Stimulated activated CD4-positive, alpha-beta T cell treated with anti-CD3 and anti-CD28 coated beads, Interleukin-1b, Interleukin-23, amount 100 ng/mL, for 48 hours (primary cell): ENCODE measurements at places on chromosomes 6 and 20.

DNA sequence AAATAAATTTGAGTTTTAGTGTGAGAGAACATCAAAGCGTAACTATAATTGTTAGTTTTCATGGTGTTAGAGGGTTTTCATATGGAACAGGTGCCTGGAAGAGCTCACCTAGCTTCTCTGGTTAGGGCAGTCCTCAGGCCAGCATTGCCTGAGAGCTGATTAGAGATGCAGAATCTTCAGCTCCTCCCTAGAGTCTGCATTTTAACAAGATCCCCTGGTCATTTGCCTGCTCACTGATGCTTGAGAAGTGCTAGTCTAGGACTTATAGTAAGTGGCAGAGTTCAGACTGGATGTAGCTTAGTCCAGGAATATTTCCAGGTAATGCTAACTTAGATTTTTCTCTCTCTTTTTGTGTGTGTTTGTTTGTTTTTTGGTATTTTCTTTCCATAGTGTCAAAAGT lies 21.7 kb upstream of the SMIM26 start:
- DNase-seq, result no peak

- DNase-seq, result no peak
Measured at GRCh38 chr20:43569282-43569681, 10.5 kb downstream of the SGK2 start.

GRCh38 chr6:168016176-168016620 lies 18.7 kb downstream of the KIF25 start:
- DNase-seq, result no peak

- no peak for DNase-seq
Measured at GRCh38 chr6:11971154-11971553, 41.0 kb upstream of the HIVEP1 start.

- DNase-seq, result no peak
Measured at GRCh38 chr20:41567615-41568014, 50.6 kb downstream of the CHD6 start.

DNA sequence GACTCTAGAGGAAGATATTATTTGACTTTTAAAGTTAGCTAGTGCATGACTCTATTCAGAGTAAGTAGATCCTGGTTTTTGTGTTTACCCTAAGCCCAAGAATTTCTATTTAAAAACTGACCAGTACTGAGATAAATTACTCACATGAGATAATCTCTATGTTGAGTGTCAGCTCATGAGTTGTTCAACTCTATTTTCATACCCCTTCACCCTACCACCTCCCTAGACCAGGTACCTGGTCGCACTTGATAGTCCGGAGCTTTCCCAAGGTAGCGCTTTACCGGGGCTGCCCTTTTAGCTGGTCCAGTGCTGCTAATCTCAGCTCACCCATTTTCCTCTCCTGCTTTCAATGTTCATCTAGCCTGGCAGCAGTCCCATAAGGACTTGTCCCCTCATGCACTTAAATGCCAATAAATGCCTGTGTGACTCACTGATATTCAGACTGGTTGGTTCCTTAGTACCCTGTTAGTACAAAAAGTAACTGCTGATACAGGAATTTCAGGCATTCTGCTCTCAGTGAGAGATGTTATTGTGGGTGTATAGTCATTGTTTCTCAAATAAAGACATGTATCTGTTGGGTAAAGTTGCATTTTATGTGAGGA lies 503.9 kb downstream of the ADGRB3 start:
- no peak for DNase-seq

DNA sequence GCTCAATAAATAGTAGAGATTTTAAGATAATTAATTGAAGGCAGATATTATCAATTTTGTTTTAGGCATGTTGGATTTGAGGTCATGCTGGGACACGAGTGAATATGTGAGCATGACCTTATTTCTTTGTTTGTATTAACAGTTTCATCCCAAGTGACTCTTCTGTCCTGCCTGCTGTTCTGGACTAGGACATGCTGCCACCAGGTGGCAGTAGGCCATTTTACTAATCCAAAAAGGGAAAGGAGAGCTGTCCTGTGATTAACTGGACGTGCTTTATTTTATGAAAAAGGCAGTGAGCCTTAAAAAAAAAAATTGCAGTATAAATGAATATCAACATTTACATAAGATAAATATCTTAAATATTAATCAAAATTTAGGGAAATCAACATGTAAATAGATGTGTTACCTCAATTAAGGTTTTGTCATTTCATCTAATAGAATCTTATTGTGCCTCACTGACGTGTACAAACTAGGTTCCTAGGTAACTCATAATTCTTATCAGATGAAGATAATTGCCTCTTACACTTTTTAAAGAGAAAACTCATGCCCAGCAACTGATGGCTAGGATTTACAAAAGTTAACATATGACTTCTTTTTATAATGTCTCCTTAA lies 49.8 kb downstream of the FRK start:
- DNase-seq, result peak; percentile 29

DNA sequence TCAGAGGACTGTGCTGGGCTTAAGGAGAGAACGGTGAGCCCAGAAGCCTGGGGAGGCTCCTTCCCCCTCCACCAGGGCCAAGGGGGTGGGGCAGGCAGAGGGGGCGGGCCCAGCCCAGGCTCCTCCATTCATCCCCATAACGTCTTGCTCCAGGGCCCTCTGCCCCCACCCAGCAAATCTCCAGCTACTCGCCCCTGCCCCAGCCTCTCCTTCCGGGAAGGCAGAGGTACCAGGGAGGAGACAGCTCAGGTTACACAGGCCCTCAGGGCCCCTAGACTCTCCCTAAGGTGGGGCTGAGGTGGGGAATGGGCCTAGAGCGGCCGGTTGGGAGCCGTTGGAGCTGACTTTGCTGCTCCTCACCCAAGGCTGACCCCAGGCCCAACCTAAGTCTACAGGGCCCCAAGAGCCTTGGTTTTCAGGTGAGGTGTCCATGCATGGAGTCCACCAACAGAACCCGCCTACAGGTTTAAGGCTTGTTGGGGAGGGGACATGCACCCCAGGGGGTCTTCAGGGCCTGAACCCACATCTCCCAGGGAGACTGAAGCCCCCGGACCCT lies 1.2 kb downstream of the LAMA5 start:
- no peak for DNase-seq

DNA sequence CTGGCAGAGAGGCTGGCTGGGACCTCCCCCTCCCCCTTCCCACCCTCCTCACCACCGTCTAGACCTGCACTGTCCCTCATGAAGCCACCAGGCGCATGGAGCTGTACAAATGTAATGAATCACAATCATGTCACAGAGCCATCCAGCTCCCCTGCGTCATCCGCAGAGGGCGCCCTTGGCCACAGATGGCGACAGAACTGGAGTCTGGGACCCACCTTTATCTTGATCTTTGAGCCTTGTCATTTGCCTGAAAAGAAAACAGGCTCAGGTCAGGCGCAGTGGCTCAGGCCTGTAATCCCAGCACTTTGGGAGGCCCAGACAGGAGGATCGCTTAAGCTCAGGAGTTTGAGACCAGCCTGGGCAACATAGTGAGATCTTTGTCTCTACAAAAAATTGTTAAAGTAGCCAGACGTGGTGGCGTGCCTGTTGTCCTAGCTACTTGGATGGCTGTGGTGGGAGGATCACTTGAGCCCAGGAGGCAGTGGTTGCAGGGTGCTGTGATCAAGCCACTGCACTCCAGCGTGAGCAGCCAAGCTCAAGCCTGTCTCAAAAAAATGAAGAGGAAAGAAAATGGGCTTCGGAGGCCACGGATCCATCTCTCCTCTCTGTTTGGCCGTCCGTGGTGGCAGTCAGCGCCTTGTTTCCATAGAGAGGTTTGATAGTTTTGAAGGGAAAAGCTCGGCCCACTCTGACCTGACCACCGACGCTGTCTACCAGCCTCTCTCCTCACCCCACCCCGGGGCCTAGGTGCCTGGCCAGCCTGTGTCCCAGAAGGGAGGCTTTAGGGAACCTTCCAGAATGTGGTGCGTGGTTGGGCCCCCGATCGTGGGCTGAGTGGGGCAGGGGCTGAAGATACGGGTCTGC lies 6.2 kb downstream of the COL9A3 start:
- DNase-seq, result peak; percentile 75

DNA sequence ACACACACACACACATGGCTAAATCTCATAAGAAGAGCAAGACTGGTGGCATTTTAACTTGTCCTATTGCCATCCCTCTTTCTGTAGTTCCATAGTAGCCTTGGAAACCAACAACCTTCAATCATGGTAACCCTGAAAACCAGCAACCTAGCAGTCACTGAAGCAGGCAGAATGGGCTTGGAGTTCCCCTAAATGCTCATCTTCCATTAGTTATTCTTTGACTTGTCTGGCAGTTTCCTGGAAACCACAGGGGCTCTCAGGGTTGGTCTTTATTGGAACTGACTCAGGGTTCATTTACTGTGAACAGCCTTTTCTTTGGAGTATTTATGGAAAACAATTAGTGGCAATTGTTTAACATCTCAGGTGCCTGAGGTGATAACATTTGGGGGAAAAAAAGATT lies 19.4 kb upstream of the BRPF3 start:
- peak; percentile 30 for DNase-seq

DNA sequence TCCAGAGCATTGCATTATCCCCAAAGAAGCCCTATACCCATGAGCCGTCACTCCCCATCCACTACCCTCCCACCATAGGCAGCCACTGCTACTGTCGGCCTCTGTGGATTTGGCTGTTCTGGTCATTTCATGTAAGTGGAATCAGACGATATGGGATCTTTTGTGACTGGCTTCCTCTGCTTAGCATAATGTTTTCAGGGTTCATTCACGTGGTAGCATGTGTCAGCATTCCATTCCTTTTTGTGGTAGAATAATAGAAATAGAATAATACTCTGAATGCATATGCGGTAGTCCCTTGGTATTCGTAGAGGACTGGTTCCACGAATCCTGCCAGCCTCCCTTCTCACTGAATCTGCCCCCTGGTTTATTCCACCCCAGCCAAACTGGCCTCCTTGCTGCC lies 402.6 kb upstream of the SULF2 start:
- DNase-seq, result no peak

GRCh38 chr6:167479901-167480648 lies 155.2 kb downstream of the TTLL2 start:
- DNase-seq, result no peak

GRCh38 chr20:48416002-48416401 lies 411.8 kb downstream of the PREX1 start:
- no peak for DNase-seq

DNA sequence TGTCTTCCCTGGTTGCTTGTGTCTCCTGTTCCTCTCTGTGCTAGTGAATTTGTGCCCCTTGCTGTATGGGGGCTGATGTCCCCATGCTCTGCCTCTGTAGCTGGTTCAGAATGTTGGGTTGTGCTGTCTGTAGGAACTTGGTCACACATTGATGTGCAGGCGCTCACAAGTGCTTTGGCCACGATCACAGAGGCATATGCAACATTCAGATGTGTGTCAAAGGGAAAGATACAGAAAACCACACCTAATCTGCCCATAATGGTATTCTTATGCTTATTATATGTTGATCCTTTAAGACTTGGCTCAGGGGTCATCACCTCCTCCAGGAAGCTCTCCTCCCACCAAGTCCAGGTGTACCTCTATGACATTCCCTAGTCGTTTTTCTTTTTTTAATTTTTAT lies 17.1 kb upstream of the DHX35 start:
- no peak for DNase-seq

- DNase-seq, result no peak
Measured at GRCh38 chr6:168612586-168612985, 171.6 kb downstream of the SMOC2 start.

GRCh38 chr6:86959656-86960055 lies 22.3 kb downstream of the HTR1E start:
- DNase-seq, result no peak

GRCh38 chr6:67694127-67694526 lies 941.0 kb upstream of the ADGRB3 start:
- DNase-seq, result no peak

DNA sequence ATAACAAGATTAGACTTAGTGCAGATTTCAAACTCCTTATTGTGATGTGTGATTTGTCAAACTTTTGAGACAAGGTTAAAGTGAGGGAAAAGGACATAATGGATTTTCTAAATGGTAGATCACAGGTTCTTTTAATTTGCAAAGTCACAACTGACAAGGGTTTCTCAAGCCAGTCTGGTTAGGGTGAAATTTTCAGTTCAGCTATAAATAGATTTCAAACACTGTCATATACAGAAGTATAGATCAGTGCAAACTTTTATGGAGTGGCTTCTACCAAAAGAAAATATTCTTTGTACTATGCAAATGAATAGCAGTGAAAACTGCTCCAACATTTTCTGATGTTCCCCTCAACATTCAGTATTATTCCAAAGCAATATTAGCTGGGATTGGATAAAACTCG lies 337.1 kb upstream of the MAN1A1 start:
- DNase-seq, result no peak

- no peak for DNase-seq
Measured at GRCh38 chr6:9112544-9112943, 677.2 kb upstream of the SLC35B3 start.

- DNase-seq, result no peak
Measured at GRCh38 chr6:87641065-87641692, 51.2 kb downstream of the ORC3 start.

DNA sequence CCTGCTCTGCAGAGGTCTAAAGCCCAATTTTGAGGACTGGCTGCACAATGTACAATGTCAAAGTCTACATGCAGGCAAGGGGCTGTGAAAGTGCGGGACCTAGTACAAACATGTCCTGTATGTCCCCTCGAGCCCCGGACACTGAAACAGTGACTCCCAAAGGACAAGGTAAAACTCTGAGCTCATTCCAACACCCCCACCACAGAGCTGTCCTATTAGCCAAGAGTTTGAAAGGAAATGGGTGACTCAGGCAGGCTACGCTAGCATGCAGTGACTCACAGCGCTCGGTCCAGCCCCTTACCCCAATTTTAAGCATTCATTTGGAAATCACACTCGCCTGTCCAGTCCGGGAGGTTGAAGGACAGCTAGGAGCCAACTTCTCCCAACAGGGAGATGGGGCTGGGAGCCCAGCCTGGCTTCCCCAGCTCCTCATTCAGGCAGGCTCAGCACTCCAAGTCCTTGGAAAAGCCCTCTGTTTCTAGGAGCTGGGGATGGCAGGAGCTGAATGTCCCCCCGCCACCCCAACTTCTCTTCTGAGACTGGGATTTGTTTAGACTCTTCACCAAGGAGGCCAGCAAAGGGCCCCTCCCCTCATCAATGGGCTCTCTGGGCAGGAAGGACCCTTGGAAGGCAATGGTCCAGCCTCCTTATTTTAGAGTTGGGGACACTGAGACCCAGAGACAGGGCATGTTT lies 3.9 kb downstream of the SDC4 start:
- DNase-seq, result no peak

- no peak for DNase-seq
Measured at GRCh38 chr6:686497-686896, 6.4 kb downstream of the EXOC2 start.

- DNase-seq, result no peak
Measured at GRCh38 chr6:169895000-169895759, 143.8 kb downstream of the ERMARD start.

GRCh38 chr6:112225691-112226090 lies 28.7 kb downstream of the LAMA4 start:
- no peak for DNase-seq

GRCh38 chr6:79305020-79305419 lies 70.5 kb upstream of the HMGN3 start:
- no peak for DNase-seq
